Kidney (tissue), 22 donors: ENCODE measurements at places on chromosomes 3 and 15. TPM values are rescaled to one million over a fixed set of nuclear protein-coding genes. Genes with fewer than 3 reads are reported as not detected.

The RFT1 gene
- 14.7 TPM for polyA plus RNA-seq

The CCDC80 gene
- polyA plus RNA-seq = 12.0 TPM

The ANP32A gene
- polyA plus RNA-seq = 148 TPM

The EHHADH gene
- polyA plus RNA-seq = 60.9 TPM

The SKOR1 gene
- polyA plus RNA-seq = 0.22 TPM

The GABRR3 gene
- polyA plus RNA-seq = not detected

The RAD54L2 gene
- polyA plus RNA-seq = 3.3 TPM

The CCR4 gene
- polyA plus RNA-seq = not detected
